Activated CD4-positive, alpha-beta T cell treated with anti-CD3 and anti-CD28 coated beads, Interleukin-10, Interleukin-2, amounts not matched to agents 100 ng/mL and 50 ng/mL, durations not matched to agents 16 hours and 8 hours (primary cell): ENCODE measurements at places on chromosomes 6 and 20.

DNA sequence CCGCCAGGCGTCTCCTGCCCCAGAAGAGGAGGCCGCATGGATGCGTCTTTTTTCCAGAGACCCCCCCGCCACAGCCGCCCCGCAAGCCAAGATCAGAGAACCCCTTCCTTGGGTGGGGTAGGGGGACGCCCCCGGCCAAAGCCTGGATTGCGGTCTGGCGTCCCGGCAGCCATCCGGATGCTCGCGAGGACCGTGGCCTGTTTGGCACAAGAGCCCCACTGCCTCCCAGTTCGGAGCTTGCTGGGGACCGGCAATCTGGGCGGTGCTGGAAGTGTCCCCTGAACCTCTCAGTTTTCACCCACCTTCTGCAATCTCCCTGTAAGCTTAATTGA is 924 bp downstream of the FAM162B start:
- no peak for DNase-seq

DNA sequence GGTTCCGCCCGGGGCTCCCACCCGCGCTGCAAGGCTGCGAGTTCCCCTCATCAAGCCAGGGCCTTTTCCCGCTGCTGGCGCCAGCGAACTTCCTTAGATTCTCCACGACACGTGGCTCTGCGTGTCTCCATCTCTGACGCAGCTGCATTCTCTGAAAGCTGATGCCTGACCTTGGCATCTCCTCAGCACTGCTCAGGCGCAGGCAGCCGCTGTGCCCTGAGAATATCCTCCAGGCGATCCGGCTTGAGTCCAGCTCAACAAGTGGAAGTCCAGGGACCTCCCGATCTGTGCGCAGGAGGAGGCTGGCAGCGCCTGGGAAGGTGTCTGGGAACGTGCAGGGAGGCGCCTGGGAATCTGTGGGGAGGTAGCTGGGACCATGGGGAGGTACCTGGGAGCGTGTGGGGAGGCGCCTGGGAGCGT is 171.2 kb upstream of the THBS2 start:
- DNase-seq: no peak

- peak; percentile 10 for DNase-seq
These were observed 39.5 kb upstream of the VAPB start for GRCh38 chr20:58349570-58349969.

DNA sequence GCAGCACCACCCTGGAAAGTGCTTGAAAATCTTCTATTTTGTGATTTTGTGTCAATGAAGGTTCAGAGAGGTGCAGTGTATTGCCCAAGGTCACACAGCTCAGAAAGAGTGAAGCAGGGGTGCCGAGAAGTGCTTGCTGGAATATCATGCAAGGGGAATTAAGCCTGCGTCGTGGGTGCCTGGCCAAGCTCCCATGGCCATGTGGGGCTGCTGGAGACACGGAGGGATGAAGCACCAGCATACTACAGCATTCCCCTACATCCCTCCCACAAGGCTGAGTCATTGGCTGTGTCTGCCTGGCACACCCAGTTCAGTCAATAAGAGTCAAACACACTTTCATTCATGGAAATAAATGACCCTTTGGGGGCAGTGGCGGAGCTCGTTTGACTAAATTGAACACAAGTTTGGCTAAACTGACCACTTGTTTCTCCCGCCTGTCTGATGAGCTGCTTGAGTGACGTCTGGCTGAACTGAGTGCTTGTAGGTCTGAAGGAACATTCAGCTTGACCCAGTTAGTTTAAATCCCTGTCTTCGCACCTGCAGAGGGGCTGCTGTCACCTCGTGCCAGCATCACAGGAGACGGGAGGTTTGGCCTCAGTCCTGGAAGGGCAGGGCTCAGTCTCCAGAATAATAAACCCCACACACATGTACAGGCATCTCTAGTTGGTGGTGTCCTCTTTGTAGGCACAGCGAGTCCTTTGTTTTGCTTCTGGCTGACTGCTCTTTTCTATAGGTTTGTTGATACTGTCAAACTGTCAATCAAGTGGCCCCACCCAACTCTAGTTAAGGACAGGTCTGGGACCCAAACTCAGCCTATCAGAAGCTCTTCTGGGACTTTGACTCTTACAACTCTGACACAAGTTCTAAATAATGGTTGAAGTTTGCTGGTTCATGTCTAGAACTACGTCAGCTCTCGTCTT is 8.4 kb upstream of the TGM2 start:
- no peak for DNase-seq

GRCh38 chr20:4455301-4455701 is 266.4 kb upstream of the PRND start:
- no peak for DNase-seq

- no peak for DNase-seq
These were observed 240.8 kb downstream of the PLCB1 start for GRCh38 chr20:8372824-8373380.

GRCh38 chr6:38587766-38588362 is 51.9 kb downstream of the BTBD9 start:
- no peak for DNase-seq

DNA sequence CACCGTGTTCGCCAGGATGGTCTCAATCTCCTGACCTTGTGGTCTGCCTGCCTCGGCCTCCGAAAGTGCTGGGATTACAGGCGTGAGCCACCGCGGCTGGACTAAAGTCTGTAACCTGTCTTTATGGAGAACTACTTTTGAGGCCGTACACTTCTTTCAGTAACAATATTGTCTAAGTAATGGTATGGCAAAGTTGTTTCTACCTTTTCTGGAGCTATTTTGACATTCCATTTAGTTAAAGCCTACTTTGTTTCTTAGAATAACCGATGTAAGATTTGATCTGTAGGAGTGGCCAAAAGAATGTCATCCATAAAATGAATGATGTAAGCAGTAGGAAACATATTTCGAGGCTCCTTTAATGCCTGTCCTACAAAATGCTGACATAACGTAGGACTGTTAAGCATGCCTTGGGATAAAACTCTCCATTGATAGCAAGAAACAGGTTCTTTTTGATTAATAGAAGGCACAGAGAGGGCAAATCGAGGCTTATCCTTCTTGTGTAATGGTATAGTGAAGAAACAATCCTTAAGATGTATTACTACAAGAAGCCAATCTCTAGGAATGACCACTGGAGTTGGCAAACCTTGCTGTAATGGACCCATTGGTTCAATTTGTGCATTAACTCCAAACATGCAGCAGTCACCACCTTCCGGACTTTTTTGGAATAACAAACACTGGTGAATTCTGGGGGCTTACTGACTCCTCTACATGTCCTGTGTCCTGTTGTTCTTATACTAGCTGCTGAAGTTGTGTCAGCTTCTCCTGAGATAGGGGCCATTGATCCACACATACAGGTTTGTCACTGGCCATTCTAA is 35.9 kb downstream of the HLA-DRA start:
- DNase-seq: no peak

DNA sequence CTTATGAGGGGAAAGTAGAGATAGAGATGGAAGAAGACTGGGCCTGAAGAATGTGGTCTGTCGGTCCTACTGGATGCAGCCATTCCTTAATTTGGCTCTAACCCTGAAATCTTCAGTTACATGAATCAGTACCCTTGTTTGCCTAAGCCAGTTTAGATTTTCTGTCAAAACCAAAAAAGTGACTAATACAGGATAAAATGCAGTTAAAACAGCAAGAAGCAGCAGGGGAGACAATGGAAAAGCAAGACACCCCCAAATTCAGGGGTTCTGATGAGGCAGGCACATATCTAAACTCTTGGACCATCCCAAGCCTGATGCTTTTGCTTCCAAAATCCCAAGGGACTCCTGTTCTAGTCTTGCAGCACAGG is 17.4 kb upstream of the UBE2V1 start:
- no peak for DNase-seq

GRCh38 chr6:399785-400534 is 8.4 kb downstream of the IRF4 start:
- peak; percentile 67 for DNase-seq

GRCh38 chr6:166613027-166613426 is 14.0 kb downstream of the RPS6KA2 start:
- no peak for DNase-seq

GRCh38 chr6:170438402-170438753 is 114.7 kb downstream of the PSMB1 start:
- peak; percentile 52 for DNase-seq

- DNase-seq: no peak
These were observed 11.0 kb downstream of the EEF1A1 start for GRCh38 chr6:73509851-73510250.

DNA sequence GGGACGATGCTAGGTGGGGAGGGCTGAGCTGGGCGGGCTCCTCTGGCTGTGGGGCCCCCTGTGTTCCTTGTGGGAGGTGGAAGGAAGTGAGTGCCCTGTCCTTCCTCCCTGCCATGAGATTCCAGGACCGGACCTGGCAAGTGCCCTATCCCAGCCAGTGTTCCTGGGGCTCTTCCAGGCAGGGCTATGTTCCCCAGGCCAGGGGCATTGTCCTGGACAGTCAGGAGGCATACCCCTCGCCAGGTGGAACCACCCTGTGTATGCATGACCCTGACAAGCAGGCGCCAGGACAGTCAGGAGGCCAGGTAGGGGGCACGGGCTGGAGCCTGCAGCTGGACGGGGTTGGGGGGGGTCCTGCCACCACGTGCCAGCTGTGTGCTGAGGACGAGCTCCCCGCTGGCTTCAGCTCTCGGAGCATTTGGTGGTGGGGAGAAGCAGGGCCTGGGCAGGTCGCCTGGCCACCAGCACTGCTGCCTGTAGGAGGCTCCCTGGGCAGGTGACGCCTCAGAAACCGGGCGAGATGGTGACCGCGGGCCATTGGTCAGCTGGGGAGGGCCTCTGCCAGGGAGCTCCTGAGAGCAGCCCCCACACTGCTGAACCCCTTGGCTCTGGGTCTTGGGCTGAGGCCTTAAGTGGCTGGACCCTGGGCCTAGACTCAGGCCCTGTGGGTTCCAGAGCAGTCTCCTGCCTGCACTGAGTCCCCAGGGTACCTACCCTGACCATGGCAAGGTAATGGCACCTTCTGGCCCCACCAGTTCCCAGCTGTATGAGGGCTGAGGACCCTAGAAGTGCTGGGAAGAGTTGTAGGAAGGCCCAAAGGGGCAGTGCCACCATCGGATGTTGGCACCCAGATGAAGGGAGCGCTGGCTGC is 694 bp downstream of the SLC17A9 start:
- no peak for DNase-seq

- DNase-seq: peak; percentile 69
These were observed 308.5 kb downstream of the CLIC5 start for GRCh38 chr6:45707176-45707575.

GRCh38 chr20:25470045-25470444 is 62.6 kb downstream of the GINS1 start:
- DNase-seq: peak; percentile 48

DNA sequence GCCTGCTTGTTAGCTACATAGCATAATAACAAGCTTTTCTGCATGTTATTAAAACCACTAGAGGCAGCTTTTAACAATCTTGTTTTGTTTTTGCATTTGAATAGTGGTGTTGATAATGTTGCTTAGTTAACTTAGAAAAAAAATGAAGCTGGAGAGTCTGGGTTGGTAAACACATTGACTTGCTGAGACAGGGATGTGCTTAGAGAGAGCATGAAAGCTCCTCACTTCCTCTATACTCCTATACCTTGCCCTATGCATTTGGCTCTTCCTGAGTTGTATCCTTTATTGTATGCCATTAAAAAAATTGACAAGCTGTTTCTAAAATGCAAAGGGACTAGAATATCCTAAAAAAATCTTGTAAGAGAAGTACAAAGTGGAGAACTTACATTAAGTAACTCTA is 13.6 kb downstream of the FAM83B start:
- no peak for DNase-seq

GRCh38 chr6:29696147-29697125 is 15.5 kb upstream of the ZFP57 start:
- DNase-seq: peak; percentile 23

DNA sequence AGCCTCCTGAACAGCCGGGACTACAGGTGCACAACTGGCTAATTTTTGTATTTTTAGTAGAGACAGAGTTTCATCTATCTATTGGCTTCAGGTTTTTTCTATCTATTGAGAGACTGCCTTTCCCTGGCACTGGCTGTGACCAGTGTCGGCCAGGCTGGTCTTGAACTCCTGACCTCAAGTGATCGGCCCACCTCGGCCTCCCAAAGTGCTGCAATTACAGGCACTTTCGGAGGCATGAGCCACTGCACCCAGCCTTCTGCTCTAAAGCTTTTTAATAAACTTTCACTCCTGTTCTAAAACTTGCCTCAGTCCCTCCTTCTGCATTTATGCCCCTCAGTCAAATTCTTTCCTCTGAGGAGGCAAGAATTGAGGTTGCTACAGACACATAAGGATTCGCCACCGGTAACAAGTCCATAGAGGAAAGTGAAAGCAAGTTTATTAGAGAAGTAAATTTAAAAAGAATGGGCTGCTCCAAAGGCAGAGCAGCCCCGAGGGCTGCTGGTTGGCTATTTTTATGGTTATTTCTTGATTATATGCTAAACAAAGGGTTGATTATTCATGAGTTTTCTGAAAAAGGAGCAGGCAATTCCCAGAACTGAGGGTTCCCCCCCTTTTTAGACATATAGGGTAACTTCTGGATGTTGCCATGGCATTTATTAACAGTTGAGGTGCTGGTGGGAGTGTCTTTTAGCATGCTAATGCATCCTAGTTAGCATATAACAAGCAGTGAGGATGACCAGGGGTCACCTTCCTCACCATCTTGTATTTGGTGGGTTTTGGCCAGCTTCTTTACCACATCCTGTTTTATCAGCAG is 44.8 kb upstream of the RNGTT start:
- DNase-seq: no peak

DNA sequence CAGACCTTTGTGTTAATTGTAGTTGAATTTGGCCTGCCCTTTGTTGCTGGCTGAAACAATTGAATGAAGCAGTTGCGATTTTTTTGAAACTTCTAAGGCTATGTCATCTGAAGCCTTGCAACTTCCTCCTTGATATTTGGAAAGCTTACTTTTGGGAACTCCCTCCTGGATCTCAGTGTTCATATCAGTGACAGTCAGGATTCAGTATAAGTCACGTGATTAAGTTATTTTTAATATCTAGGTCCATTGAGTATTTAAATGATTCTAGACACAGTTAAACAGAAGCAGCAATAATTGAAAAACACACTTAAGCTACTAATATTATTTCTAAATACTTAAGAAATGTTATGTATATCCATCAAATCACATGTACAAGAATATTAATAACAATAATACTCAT is 951.3 kb downstream of the GRIK2 start:
- DNase-seq: no peak

GRCh38 chr6:78830805-78831204 is 36.5 kb upstream of the IRAK1BP1 start:
- no peak for DNase-seq

- DNase-seq: peak; percentile 10
These were observed 535 bp downstream of the NKAIN2 start for GRCh38 chr6:123804014-123804786.

DNA sequence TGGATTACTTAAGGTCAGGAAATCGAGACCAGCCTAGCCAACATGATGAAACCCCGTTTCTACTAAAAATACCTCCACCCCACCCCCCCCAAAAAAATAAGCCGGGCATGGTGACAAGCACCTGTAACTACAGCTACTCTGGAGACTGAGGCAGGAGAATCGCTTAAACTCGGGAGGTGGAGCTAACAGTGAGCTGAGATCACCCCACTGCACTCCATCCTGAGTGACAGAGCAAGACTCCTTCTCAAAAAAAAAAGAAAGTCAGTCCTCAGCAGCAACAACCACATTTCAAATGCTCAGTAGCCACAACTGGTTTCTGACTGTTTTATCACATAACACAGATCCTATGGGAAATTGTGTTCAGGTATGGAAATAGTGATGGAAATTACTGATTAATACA is 135.3 kb downstream of the HFE start:
- peak; percentile 46 for DNase-seq

- no peak for DNase-seq
These were observed 101.9 kb downstream of the TOX2 start for GRCh38 chr20:44016525-44016924.

GRCh38 chr6:99980741-99981140 is 13.3 kb downstream of the MCHR2 start:
- no peak for DNase-seq
